ENCODE measurements at places on chromosomes 1 and 21.

- DNase-seq: no peak
These were observed 49.6 kb downstream of the SLC9C2 start for GRCh38 chr1:173553312-173553711.

- no peak for DNase-seq
These were observed 61.0 kb downstream of the HMCN1 start for GRCh38 chr1:185795181-185795580.

GRCh38 chr21:14964621-14965020 lies 100.2 kb downstream of the NRIP1 start:
- DNase-seq: no peak

DNA sequence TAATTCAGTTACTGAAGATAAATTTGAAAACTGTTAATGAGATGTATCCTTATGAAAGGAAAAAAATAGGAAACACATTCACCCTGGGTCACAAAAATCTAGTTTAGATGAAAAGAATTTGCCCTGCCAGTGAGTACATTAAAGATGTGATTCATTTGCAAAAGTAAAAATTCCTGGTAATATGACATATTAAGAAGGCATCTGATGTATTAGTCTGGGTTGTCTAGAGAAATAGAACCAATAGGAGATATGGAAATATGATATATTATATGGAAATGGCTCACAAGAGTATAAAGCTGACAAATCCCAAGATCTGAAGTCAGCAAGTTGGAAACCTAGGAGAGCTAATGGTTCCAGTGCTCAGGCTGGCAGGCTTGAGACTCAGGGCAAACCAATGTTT lies 153.8 kb downstream of the MRPL39 start:
- DNase-seq: no peak

DNA sequence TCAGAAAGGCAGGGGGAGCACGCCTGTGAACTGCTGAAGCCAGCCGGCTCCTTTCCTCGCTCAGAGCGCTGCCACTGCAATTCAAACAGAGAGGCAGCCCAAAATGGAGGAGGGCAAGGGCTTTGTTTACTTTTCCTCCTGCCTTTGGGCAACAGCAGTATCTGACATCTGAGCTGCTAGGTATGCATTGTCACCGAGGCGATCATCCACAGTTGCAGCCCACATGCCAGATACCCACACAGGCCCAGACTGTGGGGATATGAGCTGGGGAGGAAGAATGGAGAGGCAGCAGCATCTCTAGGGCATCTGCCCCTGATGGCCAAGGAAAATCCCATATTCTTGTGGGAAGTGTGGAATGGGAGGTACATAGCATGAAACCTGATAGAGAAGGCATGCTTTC lies 357.1 kb downstream of the BARHL2 start:
- DNase-seq: no peak

- no peak for DNase-seq
These were observed 26.1 kb downstream of the CD244 start for GRCh38 chr1:160836561-160836960.

- peak; percentile 64 for DNase-seq
These were observed 187.5 kb downstream of the LMX1A start for GRCh38 chr1:165169028-165169427.

- peak; percentile 42 for DNase-seq
These were observed 588 bp downstream of the FLVCR1 start for GRCh38 chr1:212858461-212859265.

GRCh38 chr1:89213347-89213746 lies 14.6 kb upstream of the GBP4 start:
- DNase-seq: no peak

DNA sequence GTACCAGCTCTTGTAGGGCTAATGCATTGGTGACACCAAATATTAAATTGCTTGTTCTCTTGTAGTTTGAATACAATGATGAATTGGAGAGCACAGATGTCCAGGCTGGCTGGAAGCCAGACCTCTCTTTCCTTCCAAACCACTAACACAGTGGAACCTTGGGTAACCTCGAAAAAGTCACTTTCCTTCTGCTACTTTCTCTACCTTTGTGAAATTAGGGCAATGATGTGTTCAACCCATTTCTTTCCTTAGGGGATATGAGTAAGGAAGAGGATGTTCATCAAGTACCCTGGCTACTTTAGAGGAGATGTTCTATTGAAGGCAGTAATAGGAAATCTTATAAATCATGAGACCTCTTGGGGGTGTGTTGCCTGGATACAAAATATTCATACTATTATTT lies 55.7 kb downstream of the XCL2 start:
- DNase-seq: no peak

GRCh38 chr21:29166853-29167252 lies 36.4 kb downstream of the MAP3K7CL start:
- no peak for DNase-seq

DNA sequence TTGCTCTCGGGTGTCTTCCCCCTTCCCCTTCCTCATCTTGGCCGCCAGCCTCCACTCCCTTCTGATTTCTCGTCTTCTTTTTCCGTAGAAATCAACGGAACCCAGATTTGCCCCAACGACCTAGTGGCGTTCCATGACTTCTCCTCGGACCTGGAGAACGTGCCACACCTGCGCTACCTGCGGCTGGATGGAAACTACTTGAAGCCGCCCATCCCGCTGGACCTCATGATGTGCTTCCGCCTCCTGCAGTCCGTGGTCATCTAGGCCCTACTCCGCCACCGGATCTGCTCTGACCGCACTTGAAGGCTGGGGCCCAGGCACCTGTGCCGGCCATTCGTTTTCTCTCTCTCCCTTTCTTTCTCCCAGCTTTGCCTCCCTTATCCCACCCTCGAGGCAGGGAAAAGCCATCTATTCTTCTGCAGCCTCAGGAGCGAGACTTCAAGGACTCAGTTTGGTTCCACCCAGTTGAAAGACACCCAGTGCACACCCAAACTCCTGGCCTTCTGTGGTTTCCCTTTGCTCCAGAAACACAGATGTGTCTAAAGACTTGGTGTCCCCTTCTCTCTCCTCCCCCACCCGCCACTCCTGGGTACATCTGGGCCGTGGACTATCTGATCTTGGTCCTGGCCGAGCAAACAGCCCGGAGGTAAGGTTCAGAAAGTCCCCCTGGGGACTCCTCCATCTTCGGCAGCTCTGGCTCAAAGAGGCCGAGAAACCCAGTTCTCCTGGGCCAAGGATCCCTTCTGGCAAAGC lies 7.2 kb upstream of the OPTC start:
- DNase-seq: no peak

GRCh38 chr1:110136911-110137310 lies 13.4 kb upstream of the SLC6A17 start:
- DNase-seq: no peak

- DNase-seq: no peak
These were observed 62.4 kb downstream of the CD247 start for GRCh38 chr1:167455786-167456446.

DNA sequence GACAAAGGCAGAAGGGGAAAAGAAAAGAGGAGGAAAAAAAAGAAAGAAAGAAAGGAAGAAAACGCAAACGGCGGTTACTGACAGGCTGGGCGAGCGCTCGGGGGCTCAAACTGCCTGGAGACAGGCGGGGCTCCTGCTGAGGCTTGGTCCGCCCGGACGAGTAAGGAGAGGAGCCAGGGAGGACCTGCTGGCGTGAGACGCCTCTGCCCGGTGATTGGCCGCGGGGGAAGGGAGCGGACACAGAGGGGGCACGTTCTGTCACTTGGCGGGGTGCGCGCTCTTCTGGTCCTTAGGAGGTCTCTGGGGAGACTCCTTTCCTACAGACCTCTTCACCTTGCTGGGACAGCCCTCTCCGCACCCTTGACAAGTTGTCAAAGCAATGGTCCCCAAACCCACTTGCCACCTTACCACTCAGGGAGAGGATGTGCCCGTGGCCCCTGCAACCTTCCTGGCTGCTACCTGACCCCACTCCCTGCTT lies 791 bp upstream of the PIK3R3 start:
- DNase-seq: peak; percentile 68

- no peak for DNase-seq
These were observed 26.7 kb upstream of the C2CD2 start for GRCh38 chr21:41980561-41980960.

DNA sequence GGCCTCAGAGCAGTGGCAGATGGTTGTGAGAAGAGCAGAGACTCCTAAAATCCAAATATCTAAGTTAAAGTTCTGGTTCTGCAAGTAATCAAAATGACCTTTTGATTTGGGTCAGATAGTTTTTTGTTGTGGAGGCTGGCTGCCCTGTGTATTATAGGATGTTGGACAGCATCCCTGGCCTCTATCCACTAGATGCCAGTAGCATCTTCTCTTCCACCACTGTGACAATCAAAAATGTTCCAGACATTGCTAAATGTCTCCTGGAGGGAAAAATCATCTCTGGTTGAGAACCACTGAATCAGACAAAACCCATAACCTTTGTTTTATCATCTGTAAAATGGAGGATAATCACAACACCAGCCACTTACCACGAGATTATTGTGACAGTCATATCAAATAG lies 5.9 kb upstream of the DPT start:
- DNase-seq: no peak

- no peak for DNase-seq
These were observed 1044.4 kb downstream of the ADGRL2 start for GRCh38 chr1:82844911-82845827.

- no peak for DNase-seq
These were observed 264.3 kb downstream of the RHOU start for GRCh38 chr1:228999446-229000170.

DNA sequence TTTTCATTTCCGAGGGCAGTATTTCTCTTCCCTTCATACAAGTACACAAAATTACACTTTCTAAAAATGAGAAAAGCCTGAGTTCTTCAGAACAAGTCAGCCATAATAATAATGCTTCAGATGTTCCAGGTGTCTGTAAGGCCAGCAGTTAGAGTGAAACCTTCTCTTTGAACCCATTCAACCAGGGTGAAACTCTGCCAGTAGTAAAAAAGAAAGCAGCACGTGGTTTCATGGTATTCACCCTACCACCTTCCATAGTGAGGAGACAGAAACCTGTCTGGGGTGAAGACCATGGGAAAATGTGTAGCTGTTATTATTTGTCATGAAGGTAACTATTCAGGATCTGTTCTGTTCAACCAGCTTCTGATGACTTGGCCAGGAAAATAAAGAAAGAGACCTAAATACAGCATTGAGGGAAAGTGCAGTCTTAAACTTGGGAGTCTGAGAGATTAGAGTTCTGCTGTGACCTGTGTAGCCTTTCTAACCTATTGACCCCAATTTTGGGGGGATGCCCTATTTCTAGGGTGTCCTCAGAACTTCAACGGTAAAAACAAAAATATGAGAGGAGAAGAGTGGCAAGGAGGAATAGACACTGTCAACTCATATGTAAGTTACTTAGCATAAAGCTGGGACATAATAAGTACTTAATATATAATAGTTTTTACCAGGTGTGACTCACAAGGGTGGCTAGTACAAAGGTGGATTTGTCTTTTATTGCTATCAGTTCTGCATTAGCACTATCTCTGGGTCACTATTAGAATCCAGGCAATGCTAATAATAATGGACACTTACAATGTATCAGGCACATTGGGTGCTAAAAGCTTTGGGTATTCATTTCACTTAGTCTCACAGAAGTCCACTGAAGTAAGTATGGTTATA lies 70.0 kb upstream of the TNFSF4 start:
- DNase-seq: no peak

DNA sequence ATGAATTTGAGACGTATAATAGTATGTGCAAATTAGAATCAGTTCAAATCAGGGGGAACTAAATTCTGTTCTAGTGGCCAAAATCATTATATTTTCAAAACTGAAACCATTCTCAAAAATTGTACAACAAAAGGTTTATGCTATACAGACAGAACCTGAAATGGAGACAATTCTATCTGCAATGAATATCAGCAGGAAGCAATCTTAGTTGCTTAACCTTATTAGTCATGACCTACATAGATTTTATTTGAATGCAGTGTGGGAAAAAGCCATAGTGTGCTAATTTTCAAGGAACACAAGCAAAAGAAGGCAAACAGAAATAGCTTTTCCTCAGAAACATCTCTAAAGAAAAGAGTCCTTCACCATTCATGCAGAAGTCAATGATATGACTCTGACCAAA lies 6.5 kb downstream of the AK5 start:
- DNase-seq: no peak

DNA sequence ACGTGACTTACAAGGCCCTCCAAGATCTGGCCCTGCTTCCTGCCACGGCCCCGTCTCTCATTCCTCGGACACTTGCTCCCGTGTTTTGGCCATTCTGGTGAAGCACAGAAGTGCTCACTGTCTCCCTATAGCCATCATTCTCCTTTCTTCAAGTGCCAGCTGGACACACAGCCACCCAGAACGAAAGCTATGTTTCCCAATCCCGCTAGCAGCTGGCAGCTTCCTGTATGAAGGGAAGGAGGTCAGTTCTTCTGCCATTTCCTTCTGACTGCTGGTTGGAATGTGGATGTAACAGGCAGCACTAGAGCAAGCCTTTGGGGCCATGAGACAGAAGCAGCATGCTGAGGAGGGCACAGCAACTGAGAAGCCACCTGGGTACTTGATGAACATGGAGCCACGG lies 82.8 kb downstream of the TGFBR3 start:
- DNase-seq: no peak

- peak; percentile 51 for DNase-seq
These were observed 90.0 kb downstream of the GRIK1 start for GRCh38 chr21:29849735-29850176.

DNA sequence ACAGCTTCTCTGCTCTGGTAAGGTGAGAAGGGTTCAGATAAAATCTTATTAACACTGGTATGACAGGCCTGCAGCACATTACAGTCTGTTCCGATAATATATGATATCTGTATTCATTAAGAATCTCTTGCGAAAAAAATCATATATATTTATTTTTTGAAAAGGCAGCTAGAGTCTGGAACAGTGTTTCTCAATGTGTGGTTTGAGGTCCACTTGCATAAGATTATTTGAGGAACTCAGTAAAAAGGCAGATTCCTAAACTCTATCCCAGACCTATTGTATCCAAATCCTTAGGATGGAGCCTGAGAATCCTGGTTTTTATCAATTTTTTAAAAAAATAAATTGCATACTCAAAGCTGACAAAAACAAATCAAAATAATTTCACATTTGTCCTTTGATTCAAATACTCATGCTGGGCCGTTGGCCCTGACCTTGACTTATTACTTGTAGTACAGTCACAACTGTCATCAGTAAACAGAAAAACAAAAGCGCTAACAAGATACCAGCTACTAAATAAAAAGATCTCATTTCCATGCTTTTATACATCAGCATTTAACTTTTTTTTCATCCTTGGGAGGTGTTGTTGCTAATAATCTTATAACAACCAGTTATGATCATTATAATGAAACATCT lies 60.6 kb downstream of the RGS2 start:
- DNase-seq: no peak

- DNase-seq: peak; percentile 19
These were observed 35.5 kb downstream of the ADAMTS1 start for GRCh38 chr21:26809745-26810144.

All from RWPE1 (cell line).